ENCODE measurements at places on chromosomes 6 and 20. TPM values are rescaled to one million over a fixed set of nuclear protein-coding genes. Genes with fewer than 3 reads are reported as not detected.

FLOT1 gene
- total RNA-seq, result 401 TPM

SYCP2L gene
- total RNA-seq, result 2.4 TPM

MATN4 gene
- not detected for total RNA-seq

ADGRF4 gene
- total RNA-seq, result 4.2 TPM

PAK5 gene
- total RNA-seq, result not detected

ZNF334 gene
- 0.58 TPM for total RNA-seq

MAPK13 gene
- 41.4 TPM for total RNA-seq

DNA sequence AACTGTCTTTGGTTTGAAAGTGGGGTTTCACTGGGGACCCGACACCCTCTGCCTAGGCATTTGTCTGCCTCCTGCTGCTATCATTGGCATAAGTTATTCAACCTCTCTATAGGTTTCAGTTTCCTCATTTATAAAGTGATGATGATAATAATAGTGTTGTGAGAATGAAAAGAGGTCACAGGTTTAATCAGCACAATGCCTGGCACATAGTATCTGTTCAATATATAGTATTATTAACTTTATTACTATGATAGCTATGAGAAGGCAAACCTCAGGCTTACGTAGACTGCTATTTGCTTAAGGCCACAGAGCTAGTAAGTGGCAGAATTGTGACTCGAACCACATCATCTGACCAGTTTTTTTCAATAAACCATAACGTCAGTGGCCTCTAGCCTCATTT lies 256.8 kb downstream of the CDKAL1 start:
- no peak for DNase-seq

GRCh38 chr20:3174442-3175261 lies 1.3 kb upstream of the LZTS3 start:
- DNase-seq, result peak; percentile 55

DNA sequence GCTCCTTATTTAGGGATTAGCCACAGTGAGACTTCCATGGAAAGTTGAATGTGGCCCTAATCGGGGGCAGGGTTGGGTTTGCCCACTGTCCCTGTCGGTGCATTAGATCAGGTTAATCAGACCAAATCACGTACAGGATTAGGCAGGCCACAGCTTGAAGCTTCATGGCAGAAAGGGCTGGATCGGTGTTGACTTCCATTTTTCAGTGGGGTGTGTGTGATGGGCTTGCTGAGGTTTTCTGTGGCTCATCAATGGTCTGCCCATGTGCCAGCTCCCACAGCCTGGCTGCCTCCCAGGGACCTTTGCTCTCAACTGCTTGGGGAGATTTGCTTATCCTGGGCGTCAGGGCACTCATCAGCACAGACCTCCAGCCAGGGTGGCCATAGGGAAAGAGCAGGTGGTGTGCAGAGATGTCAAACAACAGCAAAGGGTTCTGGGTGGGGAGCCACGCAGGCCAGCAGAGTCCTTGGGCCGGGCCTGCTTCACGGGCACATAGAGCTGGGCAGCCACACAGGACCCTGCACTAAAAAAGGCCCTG lies 130.7 kb downstream of the TFAP2C start:
- DNase-seq, result no peak

DNA sequence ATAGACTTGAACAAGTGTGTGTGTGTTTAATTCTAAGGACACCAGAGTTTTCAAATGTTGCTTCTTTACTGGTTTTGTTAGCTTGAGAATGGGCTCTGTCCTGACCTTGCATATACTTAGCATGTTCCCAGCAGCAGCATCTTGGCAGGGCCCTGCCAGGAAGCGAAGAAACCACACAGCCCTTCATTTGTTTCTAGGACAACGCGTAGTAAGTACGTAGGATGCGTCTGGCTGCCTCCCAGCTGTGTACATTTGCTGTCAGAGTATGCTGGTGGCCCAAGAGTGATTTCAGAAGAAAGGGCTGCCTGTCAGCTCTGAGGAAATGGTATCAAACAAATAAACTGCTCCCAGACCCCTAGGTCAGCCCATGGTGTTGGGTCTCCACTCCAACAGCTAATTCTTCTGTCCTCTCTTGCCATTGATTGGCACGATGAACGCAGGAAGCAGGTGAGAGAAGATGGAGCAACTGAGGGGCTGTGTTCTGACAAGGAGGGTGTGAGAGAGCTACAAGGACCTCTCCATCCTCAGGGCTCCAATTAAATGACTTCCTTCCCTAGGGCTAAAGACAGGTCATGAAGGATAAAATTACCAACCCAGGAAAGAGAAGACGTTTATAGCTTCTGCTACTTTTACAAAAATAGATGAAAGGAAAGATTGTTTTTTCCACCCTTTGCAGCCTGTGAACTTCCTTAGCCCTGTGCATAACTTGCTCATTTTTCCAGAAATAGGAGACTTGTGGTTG lies 55.9 kb upstream of the HDDC2 start:
- DNase-seq, result no peak

DNA sequence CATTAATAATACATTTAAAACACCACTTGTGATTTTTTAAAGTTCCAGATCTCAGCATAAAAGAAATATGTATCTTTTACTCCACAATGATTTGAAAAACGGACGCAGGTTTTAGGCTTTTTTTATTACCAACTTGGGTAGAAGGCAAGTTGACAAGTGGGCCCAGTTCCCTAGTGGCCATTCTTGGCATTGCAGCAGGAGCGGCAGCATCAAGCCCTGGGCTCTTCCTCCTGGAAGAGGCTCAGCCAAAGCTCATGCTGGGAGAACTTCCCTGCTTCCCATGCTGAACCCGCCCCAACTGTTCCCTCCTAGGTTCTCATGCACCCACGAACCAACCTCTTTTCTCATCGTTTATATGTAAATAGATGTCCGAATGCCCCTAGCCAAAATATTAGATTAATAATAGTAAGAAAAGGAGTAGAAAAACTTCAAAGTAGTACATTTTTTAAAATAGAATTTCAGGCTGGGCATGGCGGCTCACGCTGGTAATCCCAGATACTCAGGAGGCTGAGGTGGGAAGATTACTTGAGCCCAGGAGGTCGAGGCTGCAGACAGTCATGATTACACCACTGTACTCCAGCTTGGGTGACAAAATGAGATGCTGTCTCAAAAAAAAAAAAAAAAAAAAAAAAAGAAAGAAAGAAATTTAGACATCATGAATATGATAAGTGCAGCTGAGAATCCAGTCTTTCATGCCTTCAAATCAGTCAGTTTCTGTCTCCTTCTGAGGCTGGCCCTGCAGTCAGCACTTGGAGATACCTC lies 18.2 kb upstream of the MYB start:
- peak; percentile 55 for DNase-seq

DNA sequence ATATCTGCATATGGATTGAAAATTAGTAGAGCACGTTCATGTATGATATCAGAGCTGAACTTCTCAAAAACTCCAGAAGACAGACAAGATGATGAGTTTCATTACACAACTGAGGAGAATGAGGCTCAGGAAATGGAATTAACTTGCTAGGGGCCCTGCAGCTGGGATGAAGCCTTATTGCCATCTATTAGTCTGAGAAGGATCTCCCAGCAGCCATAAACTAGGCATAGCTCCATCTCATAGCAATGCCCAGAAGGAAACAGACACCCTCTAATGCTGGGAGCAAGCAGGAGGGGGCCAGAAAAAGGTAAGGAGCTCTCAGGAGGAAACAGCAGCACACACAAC lies 18.0 kb downstream of the TFEB start:
- no peak for DNase-seq

DNA sequence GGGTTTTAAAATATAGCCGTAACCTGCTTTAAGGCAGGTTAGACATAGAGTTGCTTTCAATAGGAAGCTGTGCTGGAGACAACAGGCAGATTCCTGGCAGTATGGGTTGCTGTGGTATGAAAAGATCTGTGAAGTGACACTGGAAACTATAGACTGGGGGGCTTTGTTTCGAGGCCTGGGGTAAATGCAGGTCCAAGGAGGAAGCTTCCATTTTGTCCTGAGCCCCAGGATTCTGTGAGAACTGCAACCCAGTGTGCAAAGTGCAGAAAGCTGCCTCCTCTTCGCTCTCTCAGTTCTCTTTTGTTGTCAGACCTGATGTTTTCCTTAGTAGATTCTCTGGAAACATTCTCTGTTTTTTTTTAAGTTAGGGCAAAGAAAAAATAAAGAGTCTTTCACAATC lies 86.9 kb downstream of the LYRM4 start:
- DNase-seq, result no peak

DNA sequence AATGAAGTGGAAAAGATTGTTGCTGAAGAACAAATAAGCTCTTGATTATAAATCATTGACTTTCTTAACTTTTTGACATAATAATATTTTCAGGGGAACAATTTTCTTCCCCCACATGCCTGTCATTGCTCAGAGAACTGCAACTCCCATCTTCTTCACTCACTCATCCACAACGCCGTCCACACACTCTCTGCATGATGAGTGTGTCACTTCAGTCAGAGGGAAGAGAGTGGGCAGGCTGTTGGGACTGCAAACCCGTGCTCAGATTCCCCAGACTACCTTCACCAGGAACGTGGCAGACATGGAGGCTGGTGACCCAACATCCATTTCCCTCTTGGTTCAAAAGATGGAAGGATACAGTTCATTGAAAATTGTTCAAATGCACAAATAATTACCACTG lies 650.8 kb downstream of the PRKN start:
- DNase-seq, result no peak

DNA sequence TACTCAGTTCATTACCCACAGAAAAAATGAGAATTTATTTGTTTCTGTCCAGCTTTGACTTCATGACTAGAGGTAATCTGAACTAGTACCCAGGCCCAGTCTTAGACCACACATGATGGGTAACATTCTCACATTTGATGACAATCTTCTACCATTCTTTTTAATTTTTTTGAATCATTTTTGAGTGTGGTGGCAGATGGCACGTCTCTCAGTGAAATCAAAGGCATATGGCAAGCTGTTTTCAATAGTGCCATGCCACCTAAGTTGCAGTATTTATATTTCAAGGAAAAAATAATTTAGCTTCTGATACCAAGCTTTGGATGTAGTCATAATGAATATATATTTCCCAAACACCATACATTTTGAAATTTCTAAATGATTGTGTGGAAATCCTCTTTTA lies 88.8 kb upstream of the HS3ST5 start:
- no peak for DNase-seq

- DNase-seq, result no peak
Observed at GRCh38 chr6:34011264-34011663, 134.6 kb downstream of the GRM4 start.

DNA sequence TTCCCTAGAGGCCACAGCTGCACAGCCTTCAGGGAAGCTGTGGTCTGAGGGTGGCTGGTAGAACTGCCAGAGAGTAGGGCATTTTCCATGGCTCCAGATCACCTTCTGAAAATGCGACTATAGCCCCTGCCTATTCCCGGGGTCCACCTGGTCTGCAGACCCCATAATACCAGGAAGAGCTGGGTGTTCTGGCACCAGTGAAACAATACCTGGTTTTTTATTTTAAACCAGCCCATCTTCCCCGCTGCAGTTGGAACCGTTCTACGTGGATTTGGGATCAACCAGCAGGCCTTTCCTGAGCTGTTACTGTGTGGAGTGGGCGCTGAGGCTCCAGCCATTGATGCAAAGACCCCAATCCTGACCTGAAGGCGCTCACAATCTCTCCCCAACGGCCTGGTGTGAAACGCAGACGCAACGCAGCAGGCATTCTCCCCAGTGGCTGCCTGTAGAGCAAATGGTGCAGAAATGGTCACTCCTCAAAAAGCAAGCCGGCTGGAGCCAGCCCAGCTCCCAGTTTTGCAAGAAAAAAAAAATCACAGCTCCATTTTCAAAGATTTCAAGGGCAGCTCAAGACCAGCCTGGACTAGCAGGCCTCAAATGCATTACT lies 11.3 kb downstream of the NPEPL1 start:
- no peak for DNase-seq

- no peak for DNase-seq
Observed at GRCh38 chr20:5195655-5196054, 68.8 kb downstream of the CDS2 start.

- DNase-seq, result no peak
Observed at GRCh38 chr20:9285617-9286016, 216.7 kb downstream of the PLCB4 start.

DNA sequence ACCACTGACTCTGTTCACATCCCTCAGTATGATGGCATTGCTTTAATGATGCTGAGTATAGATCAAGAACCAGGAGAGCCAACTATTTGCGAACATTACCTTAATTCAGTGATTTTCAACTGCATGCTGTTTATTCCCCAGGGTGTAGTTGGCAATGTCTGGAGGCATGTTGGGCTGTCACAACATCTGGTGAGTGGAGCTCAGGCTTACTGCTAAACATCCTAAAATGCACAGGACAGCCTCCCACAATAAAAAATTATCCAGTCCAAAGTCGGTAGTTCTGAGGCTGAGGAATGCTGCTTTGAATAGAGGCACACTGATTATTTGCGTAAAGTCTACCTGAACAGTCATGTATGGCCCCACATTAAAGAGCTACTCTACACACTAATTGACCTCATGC lies 94.8 kb upstream of the OPRM1 start:
- DNase-seq, result no peak

GRCh38 chr6:50978380-50979170 lies 159.9 kb downstream of the TFAP2B start:
- no peak for DNase-seq

DNA sequence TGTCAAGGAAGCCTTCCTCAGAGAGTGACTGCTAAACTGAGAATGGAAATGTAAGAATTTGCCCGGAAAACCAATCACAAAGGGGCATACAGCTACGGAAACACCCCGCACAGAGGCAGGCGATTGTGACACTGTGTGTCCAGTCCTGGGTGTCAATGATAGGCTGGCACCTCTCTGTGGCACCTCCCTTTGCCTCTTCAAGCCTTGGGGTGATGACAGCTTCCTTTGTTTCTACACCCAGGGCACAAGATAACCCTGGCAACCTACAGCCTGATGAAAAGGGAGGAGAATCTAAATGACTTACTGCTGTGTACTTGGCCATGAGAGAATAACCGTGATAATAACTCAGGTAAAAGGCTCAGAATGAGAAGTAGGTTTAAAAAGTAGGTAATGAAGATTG lies 93.6 kb upstream of the SSTR4 start:
- DNase-seq, result no peak

DNA sequence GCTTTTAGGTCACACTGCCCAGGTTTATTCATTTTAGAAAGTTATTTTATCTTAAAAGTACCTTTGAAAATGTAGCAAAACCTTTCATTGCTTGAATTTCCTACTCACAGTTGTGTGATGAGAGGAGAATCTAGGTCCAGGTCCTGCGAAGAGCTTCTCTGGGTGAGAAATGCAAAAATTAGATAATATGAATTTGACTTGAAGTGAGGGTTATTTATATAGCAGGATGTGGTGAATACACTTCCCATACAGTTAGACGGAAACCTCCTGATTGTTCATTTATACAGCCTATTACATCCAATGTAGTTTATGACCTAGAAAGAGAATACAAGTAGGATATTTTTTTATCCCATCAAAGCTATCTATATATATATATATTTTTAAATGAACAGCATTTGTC lies 30.5 kb downstream of the CDKAL1 start:
- no peak for DNase-seq

DNA sequence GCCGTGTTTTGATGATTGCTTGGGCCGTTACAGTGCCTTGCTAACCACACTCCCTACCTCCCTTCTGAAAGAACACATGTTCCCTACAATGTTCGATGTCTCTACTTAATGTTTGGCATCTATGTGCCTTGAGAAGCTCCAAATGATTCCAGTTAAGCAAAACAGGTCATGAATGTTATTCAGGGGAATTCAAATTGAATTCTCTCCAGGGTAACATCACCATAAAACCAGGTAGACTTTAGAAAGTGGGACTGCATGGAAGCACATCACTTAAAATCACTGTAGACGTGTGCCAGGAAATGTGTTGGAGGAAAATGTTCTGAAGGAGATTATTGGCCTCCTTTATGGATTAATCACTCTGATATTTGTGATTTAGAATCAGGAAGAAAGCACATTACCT lies 128.1 kb downstream of the ADAT2 start:
- DNase-seq, result no peak

GRCh38 chr6:82712826-82713225 lies 349.2 kb downstream of the TPBG start:
- peak; percentile 23 for DNase-seq
